Fibroblast of mammary gland (primary cell): ENCODE measurements at places on chromosomes 6 and 20.

DNA sequence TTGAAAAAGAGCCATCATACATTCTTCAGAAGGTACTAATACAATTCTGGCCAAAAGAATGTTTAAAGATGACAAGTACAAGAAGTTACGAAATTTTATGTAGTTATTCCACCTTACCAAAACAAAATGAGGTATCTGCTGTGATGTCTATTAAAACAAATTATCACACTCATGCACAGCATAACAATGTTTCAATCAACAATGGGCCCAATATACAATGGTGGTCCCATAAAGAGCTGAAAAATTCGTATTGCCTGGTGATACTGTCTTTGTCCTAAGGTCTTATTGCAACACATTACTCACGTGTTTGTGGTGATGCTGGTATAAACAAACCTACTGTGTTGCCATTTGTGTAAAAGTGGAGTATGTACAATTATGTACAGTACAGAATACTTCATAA lies 3.6 kb upstream of the NUP153 start:
- peak; percentile 61 for DNase-seq

DNA sequence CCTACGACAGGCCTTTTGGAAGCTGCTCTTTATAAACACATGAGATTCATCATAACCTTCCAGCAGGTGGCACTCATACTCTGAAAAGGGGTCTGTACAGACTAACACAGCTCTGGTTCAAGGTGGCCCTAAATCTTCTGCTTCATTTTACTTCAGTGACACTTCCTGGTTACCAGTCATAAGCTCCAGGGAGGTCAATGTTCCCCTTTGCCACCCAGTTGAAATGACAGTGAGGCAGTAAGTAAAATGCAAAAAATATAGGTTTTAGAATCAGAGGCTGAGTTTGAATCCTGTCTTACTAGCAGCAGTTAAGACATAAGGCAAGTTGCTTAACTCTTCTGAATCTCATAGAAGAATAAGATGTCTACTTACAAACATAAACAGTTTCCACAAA lies 132.8 kb downstream of the CDK19 start:
- peak; percentile 87 for DNase-seq

DNA sequence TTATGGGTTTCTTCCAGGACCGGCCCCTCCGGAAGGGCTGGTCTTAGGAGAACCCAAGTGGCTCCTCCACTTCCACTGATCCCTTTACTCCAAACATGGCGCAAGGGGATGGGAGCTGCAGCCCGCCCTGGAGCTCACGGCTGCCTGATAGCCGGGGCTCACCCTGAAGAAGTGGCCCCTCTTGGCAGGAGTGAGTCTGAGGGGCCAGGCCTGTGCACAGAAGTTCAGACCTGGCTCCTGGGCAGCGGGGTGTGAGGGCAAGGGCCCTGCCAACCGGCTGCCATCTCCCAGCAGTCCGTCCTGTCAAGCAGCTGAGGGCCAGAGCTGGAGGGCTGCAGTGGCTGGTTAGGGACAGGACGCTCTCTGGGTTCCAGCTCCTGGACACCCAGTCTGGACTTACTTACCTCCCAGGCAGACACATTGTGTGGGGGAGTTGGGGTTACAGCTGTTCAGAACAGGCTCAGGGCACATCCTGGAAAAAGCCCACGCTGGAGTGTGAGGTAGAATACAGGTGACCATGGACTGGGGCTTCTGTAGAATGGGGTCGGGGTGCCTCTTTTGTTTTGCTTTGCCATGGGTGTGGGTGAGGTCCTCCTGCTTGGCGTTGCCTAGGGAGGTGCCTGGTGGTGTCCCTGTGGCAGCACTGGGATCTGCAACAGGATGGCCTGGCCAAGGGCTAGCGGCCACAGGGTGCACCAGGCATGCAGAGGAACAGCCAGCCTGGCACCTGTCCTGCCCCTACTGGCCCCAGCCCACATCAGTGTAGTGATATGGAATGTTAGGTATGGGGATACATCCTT lies 88.4 kb downstream of the ASXL1 start:
- DNase-seq: no peak

GRCh38 chr6:108166664-108167448 lies 1.0 kb downstream of the NR2E1 start:
- DNase-seq: no peak

GRCh38 chr6:35587167-35587566 lies 74.5 kb upstream of the TULP1 start:
- DNase-seq: no peak

- no peak for DNase-seq
These were observed 1.0 kb upstream of the SOX18 start for GRCh38 chr20:64050261-64051032.

GRCh38 chr6:109466212-109466923 lies 10.8 kb upstream of the MICAL1 start:
- DNase-seq: no peak

DNA sequence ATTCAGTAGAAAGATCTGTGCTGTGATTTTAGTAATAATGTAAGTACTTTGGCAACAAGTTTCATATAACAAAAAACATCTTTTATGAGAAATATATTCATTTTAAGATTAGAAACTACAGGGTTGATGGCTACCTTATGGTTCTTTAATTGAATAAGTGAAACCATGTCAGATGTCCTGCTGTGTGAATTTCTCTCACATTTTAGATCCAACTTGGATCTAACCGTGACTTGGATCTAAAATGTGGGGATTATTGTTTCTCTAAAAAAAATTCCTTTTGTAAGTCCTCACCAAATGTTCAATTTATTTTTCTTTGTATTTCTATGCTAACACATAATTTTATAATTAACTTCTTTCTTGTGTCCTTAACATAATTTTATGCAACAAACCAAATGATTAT lies 30.4 kb downstream of the ZC2HC1B start:
- no peak for DNase-seq

DNA sequence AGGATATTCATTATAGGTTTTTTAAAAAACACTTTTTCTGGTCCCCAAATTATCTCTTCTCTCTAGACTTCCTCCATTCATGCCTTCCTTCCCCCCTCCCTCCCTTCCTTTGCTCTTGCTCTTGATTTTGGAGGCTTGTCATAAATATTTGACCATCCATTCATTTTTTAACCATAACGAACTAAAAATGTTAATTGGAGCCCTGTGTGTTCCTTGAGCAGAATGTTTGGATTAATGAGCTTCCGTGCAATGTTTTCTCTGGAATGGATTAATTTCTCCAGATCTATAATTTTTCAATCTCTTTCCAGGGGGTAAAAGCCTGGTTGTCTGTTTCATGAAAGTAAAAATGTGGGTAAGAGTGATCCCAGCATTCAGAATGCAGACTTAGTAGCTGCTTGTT lies 155.5 kb downstream of the ESR1 start:
- DNase-seq: no peak

GRCh38 chr20:57648878-57649616 lies 28.8 kb upstream of the ZBP1 start:
- no peak for DNase-seq
